ENCODE measurements at places on chromosomes 4 and X.
A peak's percentile ranks its signal among the peaks of the same experiment; 100 is the strongest.

- no peaks in the 10 kb centered on the region for H3K27me3 ChIP-seq
- no peak overlapping the region for H3K27ac ChIP-seq
- H3K36me3 ChIP-seq: no peaks in the 10 kb centered on the region
Observed at GRCh38 chr4:149322203-149322602, 493.4 kb downstream of the IQCM start.

DNA sequence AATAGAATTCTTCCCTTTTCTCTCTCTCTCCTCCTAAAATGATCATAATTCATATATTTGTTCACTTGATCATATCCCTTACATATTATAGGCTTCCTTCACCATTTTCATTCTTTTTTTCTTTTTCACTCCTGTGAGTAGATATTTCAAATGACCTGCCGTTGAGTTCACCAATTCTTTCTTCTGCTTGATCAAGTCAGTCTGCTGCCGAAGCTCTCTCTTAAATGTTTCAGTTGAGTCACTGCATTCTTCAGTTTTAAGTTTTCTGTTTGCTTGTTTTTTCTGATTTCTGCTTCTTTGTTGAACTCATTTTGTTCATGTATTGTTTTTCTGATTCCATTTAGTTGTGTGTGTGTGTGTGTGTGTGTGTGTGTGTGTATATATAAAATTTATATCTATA is 354.3 kb downstream of the GPAT3 start:
- H3K36me3 ChIP-seq: no peaks in the 10 kb centered on the region
- H3K27me3 ChIP-seq: peaks cover 5% of the 10 kb centered on the region
- H3K27ac ChIP-seq: no peak overlapping the region
- DNase-seq: no peak
- H3K4me3 ChIP-seq: no peak overlapping the region

DNA sequence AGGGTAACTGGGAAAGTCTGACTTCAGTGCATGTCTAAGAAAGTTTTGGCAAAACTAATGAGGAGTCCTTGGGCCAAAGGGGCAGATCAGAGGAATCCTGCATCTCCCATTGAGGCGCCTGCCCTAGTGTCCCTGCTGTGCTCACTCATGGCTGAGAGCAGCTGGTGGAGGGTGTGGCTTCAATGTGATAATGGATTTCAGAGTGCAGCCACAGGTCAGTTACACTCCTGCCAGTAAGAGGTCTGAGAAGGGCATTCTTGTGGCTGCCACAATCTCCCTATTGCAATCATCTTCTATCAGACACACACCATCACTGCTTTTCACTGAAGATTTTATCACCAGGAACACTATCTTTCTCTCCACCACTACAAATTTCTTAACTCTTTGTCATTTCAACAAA is 457.1 kb downstream of the MID1IP1 start:
- H3K36me3 ChIP-seq: no peaks in the 10 kb centered on the region
- no peak overlapping the region for H3K4me3 ChIP-seq
- no peak for DNase-seq
- no peaks in the 10 kb centered on the region for H3K4me1 ChIP-seq
- H3K27ac ChIP-seq: no peak overlapping the region

- H3K27me3 ChIP-seq: no peaks in the 10 kb centered on the region
- no peaks in the 10 kb centered on the region for H3K36me3 ChIP-seq
- DNase-seq: no peak
- peaks cover 14% of the 10 kb centered on the region for H3K4me1 ChIP-seq
- peak overlapping the region; percentile 0 for H3K4me3 ChIP-seq
Observed at GRCh38 chrX:71637253-71637618, 18.9 kb upstream of the CXCR3 start.

- no peak for DNase-seq
- H3K4me3 ChIP-seq: no peak overlapping the region
- H3K27me3 ChIP-seq: peaks cover 5% of the 10 kb centered on the region
Observed at GRCh38 chr4:8099981-8100464, 58.6 kb downstream of the ABLIM2 start.

DNA sequence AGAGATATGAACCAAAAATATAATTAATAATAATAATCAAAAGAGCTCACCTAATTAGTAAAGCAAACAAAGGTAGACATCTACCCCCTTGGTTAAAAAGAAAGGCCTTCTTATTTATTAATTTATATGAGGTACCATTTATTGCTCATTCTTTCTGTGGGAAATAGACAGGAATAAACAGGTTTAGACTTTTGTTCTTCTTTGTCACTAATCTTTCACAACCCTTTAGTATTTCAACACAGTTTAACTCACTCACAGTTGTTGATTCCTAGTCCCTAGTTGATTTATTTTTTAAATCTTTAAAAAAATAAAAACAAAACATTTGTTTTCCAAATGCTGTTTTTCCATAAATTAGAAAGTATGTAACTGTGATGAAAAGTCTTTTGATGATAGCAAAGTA is 5.6 kb downstream of the PPARGC1A start:
- no peak overlapping the region for H3K4me3 ChIP-seq
- no peaks in the 10 kb centered on the region for H3K4me1 ChIP-seq
- no peaks in the 10 kb centered on the region for H3K27me3 ChIP-seq
- no peaks in the 10 kb centered on the region for H3K36me3 ChIP-seq
- DNase-seq: no peak

- H3K4me3 ChIP-seq: no peak overlapping the region
- H3K27ac ChIP-seq: no peak overlapping the region
- DNase-seq: no peak
- H3K27me3 ChIP-seq: peaks cover 4% of the 10 kb centered on the region
Observed at GRCh38 chr4:5751666-5752375, 40.8 kb downstream of the EVC start.

DNA sequence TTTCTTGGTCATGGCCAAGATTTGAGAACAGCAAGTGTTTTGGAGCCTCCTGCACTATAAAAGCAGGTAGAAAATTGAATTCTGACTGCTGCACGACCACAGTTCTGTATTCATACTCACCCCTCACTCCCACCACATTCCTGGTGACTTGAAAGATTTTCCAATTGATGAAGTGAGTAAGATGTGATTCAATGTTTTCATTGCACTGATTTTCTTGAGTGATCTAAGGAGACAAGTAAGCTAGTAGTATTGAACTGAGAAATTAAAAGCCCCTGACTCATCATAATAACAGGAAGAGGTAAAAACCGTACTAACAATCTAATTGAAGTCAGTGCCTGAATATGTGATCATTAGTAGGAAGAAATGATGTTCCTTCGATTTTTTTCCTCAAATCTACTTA is 6.1 kb upstream of the SEC24D start:
- no peaks in the 10 kb centered on the region for H3K4me1 ChIP-seq
- no peak overlapping the region for H3K27ac ChIP-seq
- no peak for DNase-seq
- H3K36me3 ChIP-seq: no peaks in the 10 kb centered on the region

- peaks cover 11% of the 10 kb centered on the region for H3K27me3 ChIP-seq
- no peaks in the 10 kb centered on the region for H3K4me1 ChIP-seq
Observed at GRCh38 chr4:110009550-110009949, 96.9 kb downstream of the EGF start.
